ENCODE measurements at places on chromosomes 5 and 9. TPM values are rescaled to one million over a fixed set of nuclear protein-coding genes. Genes with fewer than 3 reads are reported as not detected.
A peak's percentile ranks its signal among the peaks of the same experiment; 100 is the strongest.

The FOXD1 gene
- 0.09 TPM for total RNA-seq

The VCAN gene
- not detected for total RNA-seq

- DNase-seq: peak; percentile 93
- peaks cover 5% of the 10 kb centered on the region for H3K4me1 ChIP-seq
- H3K4me3 ChIP-seq: no peak overlapping the region
- no peaks in the 10 kb centered on the region for H3K36me3 ChIP-seq
- H3K27ac ChIP-seq: peak overlapping the region; percentile 25
- H3K27me3 ChIP-seq: no peaks in the 10 kb centered on the region
Observed at GRCh38 chr5:6765612-6766525, 52.6 kb downstream of the TENT4A start.

GRCh38 chr5:137402436-137403187 lies 96.5 kb downstream of the SPOCK1 start:
- H3K27me3 ChIP-seq: no peaks in the 10 kb centered on the region
- no peak overlapping the region for H3K27ac ChIP-seq
- no peak for DNase-seq
- H3K4me3 ChIP-seq: no peak overlapping the region
- H3K36me3 ChIP-seq: no peaks in the 10 kb centered on the region

GRCh38 chr9:98101868-98102273 lies 17.2 kb downstream of the TRIM14 start:
- peaks cover 73% of the 10 kb centered on the region for H3K4me1 ChIP-seq
- H3K27ac ChIP-seq: peak overlapping the region; percentile 93
- DNase-seq: peak; percentile 95
- peak overlapping the region; percentile 80 for H3K4me3 ChIP-seq

- no peak for DNase-seq
- no peaks in the 10 kb centered on the region for H3K27me3 ChIP-seq
- H3K36me3 ChIP-seq: peaks cover 93% of the 10 kb centered on the region
- peak overlapping the region; percentile 86 for H3K27ac ChIP-seq
Observed at GRCh38 chr9:120916991-120917880, 9.4 kb downstream of the TRAF1 start.

DNA sequence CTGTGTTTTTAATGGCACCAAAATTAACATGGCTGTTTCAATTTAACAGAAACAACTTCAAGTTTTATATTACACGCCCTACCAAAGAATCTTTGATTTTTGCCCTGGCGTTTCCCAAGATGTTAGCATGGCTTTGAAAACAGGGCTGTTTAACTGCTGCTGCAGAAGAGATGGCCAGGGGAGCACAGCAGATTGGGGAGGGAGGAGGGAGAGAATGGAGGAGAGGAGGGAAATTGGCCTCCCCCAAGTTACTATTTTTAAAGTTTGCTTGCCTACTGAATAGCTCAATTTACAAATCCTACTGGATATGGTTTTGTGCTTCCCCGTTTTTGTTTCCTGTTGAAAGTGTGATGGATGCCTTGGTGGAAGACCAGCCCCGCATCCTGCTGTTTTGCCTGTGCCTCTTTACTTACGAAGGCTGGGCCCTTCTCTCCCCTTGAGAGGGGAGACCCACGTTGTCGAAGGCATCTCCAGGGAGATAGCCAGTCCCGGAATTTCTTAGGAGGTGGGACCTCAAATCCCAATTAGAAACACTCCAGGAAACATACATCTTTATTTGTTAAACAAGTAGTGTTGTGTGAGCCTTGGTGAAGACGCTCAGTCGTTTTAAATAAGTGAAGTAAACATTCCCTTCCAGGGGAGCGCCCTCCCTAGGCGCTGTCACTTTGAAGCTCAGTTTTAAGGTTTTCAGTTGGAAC lies 98.6 kb downstream of the AOPEP start:
- no peak for DNase-seq
- no peaks in the 10 kb centered on the region for H3K27me3 ChIP-seq
- peaks cover 15% of the 10 kb centered on the region for H3K36me3 ChIP-seq
- peaks cover 16% of the 10 kb centered on the region for H3K4me1 ChIP-seq
- H3K27ac ChIP-seq: no peak overlapping the region
- no peak overlapping the region for H3K4me3 ChIP-seq

- no peak overlapping the region for H3K4me3 ChIP-seq
- H3K36me3 ChIP-seq: no peaks in the 10 kb centered on the region
- no peak overlapping the region for H3K27ac ChIP-seq
- H3K4me1 ChIP-seq: no peaks in the 10 kb centered on the region
- H3K27me3 ChIP-seq: peaks cover 6% of the 10 kb centered on the region
- DNase-seq: no peak
Observed at GRCh38 chr5:150295172-150295634, 5.6 kb upstream of the CAMK2A start.

- peaks cover 7% of the 10 kb centered on the region for H3K36me3 ChIP-seq
- peaks cover 15% of the 10 kb centered on the region for H3K4me1 ChIP-seq
- H3K27me3 ChIP-seq: no peaks in the 10 kb centered on the region
Observed at GRCh38 chr5:14405706-14406553, 175.7 kb upstream of the OTULINL start.

The CREBRF gene
- total RNA-seq: 6.7 TPM

The CDKN2A gene
- 3.7 TPM for total RNA-seq

DNA sequence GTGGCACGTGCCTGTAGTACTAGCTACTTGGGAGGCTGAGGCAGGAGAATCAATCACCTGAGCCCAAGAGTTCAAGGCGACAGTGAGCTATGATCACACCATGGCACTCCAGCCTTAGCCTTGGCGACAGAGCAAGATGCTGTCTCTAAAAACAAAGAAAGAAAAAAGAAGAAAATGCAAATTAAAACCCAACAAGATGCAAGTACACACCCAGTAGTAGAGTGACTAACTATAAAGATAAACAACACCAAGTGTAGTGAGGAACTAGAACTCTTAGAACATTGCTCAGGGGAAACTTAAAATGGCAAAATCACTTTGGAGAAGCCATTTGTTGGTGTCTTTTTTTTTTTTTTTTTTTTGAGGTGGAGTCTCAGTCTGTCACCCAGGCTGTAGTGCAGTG lies 34.7 kb upstream of the RARS1 start:
- H3K27ac ChIP-seq: no peak overlapping the region
- H3K4me1 ChIP-seq: no peaks in the 10 kb centered on the region
- H3K4me3 ChIP-seq: no peak overlapping the region
- peaks cover 6% of the 10 kb centered on the region for H3K27me3 ChIP-seq

The REEP2 gene
- total RNA-seq: 3.5 TPM

DNA sequence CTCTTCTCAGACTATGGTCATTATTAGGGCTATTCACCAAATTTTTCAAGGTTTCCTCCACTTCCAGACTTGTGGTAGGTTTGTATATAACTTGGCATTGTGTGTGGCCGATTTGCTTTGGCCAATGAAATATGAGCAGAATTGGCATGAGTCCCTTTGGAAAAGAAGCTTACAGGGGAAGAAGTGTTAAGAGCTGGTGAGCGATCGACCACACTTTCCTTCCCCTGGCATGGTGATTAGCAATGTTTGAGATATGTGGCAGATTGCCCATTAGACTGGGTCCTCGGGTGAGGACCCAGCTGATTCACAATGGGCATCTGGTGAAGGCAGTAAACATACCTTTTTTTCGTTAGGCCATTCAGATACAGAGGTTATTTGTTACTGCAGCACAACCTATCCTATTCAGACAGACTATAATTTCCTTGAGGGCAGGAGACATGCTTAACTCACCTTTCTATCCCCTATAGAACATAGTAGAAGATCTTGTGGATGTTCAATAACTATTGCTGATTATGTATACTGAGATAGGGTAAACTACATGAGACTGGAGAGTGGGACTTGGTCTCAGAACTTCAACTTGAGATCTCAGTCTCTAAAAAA lies 62.8 kb upstream of the KLF9 start:
- no peak for DNase-seq
- H3K27me3 ChIP-seq: no peaks in the 10 kb centered on the region
- H3K4me1 ChIP-seq: no peaks in the 10 kb centered on the region
- H3K4me3 ChIP-seq: no peak overlapping the region

- H3K4me1 ChIP-seq: peaks cover 76% of the 10 kb centered on the region
- no peak for DNase-seq
- no peaks in the 10 kb centered on the region for H3K27me3 ChIP-seq
- H3K4me3 ChIP-seq: no peak overlapping the region
- peaks cover 38% of the 10 kb centered on the region for H3K36me3 ChIP-seq
Observed at GRCh38 chr5:132438917-132439316, 51.7 kb downstream of the IRF1 start.

DNA sequence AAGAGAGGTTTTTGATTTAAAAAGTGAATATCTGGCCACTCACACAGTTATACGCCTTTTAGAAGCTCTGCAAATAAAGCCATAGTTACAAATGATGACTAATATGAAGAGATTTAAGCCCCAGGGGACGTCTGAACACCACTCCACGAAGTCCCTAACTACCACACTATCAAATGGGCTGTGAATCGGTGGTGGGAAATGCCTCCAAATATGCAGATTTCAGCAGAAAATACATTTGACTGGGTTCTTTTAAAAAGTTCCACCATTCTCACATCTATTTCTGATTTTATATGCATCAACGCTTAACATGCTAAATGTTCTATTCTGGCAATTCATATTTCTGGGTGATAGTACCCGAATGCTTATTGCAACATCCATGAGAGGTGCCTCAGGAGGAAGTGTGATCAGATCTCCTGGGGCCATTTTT lies 22.5 kb downstream of the TICAM2 start:
- no peaks in the 10 kb centered on the region for H3K36me3 ChIP-seq
- H3K4me3 ChIP-seq: no peak overlapping the region
- peaks cover 4% of the 10 kb centered on the region for H3K27me3 ChIP-seq
- H3K27ac ChIP-seq: no peak overlapping the region
